GM06990 (cell line): ENCODE measurements at places on chromosomes 2 and 18.
A peak's percentile ranks its signal among the peaks of the same experiment; 100 is the strongest.

GRCh38 chr2:152421521-152422370 is 86.8 kb downstream of the FMNL2 start:
- peak; percentile 27 for DNase-seq

- DNase-seq: no peak
Observed at GRCh38 chr2:187876554-187876953, 322.3 kb upstream of the TFPI start.

DNA sequence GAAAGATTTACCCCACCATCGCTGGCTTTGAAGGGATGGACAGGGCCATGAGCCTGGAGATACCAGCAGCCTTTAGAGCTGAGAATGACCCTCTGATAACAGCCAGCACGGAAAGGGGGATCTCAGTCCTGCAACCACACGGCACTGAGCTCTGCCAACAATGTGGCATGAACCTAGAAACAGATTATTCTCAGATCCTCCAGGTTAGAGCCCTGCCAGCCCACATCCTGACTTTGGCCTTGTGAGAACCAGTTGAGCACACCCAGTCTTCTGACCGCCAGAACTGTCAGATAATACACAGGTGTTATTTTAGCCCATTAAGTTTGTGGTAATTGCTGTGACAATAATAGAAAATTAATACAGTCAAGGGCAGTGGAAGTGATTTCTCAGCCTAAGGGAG is 9.4 kb upstream of the GNLY start:
- no peak for DNase-seq

DNA sequence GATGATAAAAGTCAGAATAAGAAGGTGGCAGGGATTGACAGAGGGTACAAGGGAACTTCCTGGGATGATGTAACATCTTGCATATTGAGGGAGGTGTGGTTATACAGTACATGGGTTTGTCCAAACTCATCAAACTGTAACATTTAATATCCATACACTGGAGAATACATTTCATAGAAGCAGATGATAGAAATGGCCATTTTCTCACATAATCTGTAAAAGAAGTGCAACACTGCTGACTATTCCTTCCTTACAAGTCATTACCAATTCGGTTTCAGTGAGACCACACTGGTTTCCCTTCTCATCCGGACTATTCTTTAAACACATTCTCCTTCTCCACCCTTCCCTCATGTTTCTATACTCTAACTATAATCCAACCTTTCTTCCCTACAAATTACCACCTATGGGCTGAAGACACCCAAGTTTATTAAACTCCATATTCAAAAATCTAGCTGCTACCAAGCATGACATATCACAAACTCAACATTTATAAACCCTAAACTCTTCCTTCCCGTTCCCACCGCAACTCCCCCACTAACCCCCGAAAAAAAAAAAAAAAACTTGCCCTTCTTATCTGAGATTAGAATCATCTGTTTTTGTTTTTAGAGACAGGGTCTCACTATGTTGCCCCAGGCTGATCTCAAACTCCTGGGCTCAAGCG is 1.6 kb downstream of the COX7A2L start:
- DNase-seq: no peak

DNA sequence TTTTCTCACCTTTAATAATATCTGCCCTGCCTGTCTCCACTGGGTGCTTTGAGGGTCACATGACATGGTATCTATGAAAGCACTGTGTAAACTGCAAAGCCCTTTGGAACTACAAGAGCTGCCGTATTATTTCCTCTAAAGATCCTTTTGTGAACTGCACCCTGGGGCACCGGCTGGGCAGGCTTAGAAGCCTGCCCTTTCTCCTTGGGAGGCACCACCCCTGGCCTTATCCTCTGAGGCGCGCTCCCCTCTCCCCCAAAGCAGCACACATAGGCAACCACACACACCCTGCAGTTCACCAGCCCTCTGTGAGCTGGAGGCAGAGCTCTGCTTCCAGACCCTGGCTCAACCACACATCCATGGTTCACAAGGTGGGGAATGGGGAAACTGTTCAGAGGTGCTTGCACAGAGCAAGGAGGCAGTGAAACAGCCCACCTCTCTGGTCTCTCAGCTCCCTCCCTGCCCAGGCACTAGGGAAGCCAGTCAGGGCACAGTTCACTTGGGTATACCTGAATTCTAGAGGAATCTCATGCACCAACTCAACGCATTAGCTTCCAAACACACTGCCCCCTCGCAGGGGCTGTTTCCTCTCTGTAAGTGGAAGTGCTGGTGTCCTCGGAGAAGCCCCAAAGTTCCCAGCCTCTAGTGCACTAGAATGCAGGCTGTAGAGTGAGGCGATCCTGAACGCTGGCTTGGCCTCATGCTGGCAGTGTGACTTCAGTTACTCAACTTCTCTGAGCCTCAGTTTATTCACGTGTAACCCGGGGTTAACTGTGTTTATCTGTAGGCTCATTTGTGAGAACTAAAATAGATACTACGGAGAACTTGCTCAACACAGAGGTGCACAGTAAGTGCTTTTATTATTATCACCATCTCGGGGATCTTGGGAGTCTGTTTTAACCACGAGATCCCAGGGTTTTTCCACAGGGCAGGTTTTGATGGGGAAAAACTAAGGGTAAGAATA is 11.0 kb downstream of the SIGLEC15 start:
- no peak for DNase-seq

- DNase-seq: no peak
Observed at GRCh38 chr2:39217192-39217550, 26.6 kb downstream of the CDKL4 start.

GRCh38 chr2:6922201-6922656 is 5.0 kb downstream of the RNF144A start:
- no peak for DNase-seq

DNA sequence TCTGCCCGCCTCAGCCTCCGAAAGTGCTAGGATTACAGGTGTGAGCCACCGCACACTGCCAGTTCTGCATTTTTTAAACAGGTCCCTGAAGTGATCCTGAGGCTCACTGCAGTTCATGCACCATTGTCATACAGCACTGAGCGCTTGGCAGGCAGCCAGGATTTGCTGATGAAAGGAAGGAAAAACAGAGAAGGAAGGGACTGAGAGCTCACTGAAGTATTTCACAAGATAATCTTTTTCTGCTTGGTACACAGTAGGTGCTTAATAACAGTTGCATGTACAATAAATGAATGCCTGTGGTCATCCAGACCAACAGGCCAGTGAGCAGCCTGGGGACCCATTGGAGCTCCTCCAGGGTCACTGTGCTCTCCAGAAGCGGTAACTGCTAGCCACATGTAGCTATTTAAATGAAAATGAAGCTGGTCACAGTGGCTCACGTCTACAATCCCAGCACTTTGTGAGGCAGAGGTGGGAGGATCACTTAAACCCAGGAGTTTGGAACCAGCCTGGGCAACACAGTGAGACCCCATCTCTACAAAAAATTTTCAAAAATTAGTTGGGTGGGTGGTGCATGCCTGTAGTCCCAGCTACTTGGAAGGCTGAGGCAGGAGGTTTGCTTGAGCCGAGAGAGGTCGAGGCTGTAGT is 33.1 kb upstream of the SMAD7 start:
- no peak for DNase-seq

DNA sequence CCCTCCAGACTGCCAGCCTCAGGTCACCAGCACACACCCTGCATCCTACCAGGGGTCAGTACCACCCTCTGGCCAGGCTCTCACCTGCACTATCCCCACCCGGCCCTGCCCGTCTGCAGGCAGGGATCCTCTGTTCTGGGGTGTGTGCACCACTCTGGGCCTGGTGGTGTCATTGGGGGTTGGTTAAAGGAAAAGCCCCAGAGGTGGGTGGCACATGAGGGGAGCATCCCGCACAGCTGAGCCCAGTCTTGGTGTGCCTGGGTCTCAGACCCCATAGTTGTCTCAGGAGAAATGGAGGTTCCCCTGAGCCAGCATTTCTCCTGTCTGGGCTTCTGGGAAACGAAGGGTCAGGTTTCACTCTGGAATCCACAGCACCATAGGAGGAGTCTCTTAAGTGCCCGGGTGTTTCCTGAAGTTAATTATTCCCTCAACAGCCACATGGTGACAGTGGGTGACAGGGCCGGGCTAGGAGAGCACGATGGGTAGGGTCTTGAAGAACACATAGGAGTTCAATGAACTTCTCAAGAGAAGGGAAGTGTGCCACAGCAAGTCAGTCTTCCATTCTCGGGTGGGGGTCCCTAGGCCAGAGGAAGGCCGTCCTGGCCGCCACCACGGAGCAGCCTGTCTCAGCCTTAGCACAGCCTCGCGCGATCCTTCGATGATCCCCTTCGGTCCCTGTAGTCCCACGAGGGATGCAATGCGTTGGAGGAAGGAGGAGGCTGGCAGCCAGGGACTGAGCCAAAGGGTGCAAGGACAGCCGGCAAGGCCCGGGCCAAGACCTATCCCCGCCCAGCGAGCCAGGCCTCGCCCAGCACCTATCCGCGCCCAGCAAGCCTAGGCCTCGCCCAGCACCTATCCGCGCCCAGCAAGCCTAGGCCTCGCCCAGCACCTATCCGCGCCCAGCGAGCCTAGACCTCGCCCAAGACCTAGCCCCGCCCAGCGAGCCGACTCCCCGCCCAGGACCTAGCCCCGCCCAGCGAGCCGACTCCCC is 1.1 kb upstream of the FARP2 start:
- peak; percentile 76 for DNase-seq

GRCh38 chr18:62152844-62153243 is 34.0 kb downstream of the PIGN start:
- DNase-seq: no peak

GRCh38 chr2:170647741-170648436 is 67.2 kb upstream of the SP5 start:
- no peak for DNase-seq

DNA sequence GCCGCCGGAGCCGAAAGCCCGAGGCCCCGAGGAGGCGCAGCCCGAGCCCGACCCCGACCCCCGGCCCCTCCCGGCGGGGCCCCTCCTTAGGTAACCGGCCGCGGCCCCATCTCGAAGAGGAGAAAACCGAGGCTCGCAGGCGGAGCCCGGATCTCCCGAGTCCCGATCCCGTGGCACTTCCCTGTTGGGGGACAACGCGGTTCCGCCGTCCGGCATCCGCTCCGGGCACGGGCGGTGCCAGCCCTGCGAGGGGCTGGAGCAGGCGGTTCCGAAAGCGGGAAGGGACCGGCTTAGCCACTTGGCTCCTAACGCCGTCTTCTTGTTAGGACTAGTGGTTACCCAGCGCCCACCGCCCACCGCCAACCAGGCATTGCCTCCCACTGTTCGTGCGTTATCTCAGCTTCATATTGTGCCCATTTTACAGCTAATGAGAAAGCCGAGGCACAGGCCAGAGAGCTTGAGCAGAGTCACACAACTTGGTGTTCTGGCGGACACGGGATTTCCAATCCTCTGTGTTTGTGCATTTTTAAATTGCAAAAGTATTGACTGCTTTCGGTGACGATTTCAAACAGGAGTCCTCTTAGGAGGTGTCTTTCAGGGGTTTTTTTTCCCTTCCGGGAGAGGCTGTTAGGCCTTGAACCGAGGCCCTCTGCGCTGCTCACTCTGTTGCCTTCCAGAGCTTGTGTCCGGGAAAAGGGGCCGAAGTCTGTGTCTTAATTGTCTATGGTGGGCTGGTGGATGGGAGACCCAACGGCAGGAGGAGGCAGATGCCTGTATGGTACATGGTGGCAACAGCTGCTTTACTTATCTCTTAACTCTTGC is 562 bp downstream of the CENPA start:
- peak; percentile 67 for DNase-seq

DNA sequence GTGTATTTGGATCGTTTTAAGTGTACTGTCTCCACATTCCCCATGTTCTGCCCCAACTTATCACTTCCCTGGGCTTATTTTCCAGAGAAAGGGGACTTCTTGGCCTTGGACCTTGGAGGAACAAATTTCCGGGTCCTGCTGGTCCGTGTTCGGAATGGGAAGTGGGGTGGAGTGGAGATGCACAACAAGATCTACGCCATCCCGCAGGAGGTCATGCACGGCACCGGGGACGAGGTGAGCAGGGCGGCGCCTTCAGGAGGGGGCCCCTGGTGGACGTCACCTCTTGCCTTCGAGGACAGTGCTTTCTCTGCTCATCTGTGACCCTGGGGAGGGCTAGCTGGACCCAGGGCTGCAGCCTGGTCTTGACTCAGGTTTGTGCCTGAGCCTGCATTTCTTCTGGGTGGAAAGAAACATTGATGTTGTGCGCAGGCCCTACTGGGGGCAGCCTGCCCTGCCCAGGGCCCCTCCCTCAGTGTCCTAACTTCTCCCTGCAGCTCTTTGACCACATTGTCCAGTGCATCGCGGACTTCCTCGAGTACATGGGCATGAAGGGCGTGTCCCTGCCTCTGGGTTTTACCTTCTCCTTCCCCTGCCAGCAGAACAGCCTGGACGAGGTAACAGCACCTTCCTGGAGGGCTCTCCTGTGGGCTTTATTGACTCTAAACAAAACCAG is 47.8 kb downstream of the HK2 start:
- DNase-seq: no peak

GRCh38 chr2:63571291-63571690 is 17.0 kb downstream of the WDPCP start:
- no peak for DNase-seq

- no peak for DNase-seq
Observed at GRCh38 chr18:681985-682384, 24.5 kb downstream of the TYMS start.

- DNase-seq: no peak
Observed at GRCh38 chr2:69299772-69300516, 87.1 kb downstream of the GFPT1 start.

- no peak for DNase-seq
Observed at GRCh38 chr18:6821356-6821755, 91.8 kb downstream of the ARHGAP28 start.

DNA sequence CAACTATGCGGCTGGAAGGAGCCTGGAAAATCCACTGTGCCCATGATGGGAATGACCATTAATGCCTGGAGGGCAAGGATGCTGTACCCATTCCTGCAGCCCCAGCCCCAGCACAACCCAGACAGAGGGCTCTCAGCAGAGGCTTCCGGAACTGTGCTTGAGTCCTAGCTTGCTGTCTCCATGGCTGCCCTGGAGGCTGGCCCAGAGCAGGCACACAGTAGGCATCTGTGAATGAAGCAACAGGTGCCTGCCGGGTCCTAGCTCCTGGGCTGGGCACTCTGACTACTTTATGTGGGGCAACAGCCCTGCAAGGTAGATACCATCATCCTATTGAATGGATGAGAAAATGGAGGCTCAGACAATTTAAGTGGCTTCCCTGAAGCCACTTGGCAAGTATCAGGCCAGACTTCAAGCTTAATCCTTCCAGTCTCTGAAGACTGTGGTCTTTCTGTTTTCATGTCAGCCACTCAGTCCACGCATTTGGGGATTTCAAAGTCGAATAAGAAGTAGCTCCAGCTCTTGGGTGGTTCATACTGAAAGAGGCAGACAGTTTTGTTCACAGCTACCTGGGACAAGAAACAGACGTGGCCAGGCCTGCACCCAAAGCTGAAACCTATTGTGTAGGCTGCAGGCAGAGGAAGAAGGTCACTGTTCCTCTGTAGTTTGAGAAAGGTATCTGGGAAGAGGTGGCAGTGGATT is 237.5 kb downstream of the ZBTB7C start:
- DNase-seq: no peak
